Esophagus squamous epithelium (tissue), 5 donors: ENCODE measurements at places on chromosomes 6 and 20.

DNA sequence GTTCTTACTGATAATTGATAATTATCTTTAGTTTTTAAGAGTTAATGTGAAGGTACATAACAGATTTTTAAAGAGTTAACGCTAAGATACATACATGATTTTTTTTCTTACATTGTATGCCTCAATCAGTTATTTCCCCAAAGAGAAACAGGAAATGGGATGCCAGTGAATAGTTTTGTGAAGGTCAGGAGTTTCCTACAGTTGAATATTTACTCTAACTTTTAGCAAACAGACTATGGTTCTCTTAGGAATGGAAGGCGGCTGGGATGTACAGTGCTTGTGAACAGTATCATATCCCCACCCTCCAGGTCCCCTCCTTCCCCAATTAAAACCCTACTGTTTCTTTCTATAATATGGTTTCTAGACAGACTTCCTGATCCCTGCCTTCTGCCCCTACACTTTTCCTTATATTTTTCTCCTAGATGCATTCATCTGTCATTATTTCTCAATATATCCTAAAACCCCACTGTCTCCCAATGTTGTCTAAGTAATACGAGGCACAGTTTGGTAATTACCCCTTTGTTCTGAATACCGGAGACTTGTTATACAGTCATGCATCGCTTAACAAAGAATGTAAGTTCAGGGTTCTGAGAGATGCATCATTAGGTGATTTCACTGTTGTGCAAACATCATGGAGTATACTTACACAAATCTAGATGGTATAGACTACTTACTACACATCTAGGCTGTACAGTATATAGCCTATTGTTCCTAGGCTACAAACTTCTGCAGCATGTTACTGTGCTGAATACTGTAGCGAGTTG is 29.2 kb downstream of the SLC35A1 start:
- no peak for DNase-seq

GRCh38 chr6:158819977-158820622 is 932 bp upstream of the EZR start:
- DNase-seq = no peak

DNA sequence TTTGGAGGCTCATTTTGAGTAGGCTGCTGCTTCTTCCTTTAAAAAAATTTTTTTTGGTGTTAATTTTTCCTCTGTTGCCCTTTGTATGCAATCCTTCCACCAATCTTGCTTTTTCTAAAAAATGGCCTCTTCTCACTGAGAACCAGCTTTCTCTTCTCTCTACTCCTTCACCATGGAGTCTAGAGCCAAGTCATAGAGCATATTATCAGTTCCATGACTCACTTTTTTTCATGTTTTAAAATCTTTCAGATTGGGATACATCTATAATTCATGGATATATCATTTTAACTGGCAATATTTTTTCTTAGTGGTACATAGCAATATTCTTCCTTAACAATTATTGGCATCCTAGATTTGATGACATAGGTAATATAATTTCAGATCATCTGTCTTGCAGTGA is 62.7 kb downstream of the SLX4IP start:
- no peak for DNase-seq

DNA sequence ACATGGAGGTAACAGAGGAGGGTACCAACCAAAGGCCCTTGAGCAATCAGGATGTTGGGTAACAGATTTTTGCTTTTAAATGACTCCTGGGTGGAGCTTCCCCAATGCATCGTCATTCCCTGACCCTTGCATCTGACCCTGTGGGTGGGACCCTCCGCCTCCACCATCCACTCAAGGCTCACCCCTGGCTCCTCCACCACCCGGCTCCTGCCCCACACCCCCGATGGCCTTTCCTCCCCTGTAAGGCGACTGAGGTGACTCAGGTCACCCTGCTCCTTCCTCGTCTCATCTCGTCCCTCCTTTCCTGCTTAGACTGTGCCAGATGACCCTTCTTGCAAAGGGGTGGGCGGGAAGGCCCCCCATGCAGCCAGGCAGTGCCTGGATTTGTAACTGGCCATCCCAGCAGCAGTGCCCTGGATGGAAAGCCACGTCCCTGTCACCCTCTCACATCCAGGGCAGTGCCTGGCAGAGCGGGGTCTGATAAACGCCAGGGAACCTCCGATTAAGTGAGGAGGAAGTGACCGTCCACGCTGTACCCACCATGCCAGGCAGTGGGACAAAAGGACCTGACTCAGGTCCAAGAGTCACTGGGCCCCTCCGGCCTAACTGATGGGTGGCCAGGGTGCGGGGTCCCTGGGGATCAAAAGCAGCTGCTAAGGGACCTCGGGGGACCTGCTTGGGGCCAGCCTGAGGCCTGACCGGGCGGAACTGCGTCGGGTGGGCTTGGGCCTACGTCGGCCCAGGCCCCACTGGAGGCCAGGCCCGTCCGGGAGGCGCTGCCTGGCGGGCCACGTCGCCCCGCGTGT is 624 bp upstream of the NPEPL1 start:
- DNase-seq = no peak

DNA sequence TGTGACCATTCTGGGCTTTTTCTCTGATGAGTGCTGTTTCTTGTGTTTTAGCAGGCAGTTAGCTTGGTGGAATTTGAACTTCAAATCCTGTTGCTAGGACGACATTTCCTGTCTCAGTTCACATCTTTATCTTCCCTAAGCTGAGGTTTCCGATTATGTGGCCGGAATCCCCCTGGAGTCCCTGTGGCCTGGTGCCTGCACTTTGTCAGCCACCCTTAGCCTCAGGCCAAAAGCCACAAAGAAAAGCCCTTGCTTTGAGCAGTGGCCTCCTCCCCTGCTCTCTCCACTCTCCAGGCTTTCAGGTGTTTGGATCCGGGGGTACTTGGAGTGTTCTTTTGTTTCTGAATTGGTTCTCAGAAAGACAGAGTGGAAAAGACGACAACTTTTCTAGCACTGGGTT is 59.9 kb upstream of the PMEPA1 start:
- DNase-seq = no peak

DNA sequence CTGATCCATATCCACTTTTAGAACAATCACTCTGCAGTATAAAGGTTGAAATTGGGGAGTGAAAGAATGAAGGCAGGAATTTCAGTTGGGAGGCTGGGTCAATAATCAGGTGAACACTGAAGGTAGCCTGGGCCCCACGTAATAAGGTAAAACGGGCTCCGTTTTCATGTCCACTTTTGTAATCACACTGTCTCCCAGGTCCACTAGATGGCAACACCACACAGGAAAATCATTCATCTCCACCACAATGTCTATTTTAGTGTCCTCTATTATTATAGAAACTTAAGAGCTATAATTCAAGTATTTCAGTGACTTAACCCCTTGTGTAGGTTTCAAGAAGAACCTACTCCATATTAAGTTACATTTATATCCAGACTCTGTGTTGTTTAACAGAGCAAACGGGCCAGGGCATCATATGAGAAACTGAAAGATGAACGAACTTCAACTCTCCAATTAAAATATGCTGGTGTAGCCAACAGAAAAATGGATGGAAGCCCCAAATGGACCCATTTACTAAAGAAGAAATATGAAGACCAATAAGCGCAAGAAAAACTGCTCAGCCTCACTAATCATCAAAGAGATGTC is 45.9 kb upstream of the MC3R start:
- DNase-seq = no peak

- DNase-seq = no peak
Observed at GRCh38 chr6:77425216-77425615, 38.1 kb downstream of the HTR1B start.

GRCh38 chr6:21189759-21190158 is 403.8 kb upstream of the SOX4 start:
- DNase-seq = no peak

DNA sequence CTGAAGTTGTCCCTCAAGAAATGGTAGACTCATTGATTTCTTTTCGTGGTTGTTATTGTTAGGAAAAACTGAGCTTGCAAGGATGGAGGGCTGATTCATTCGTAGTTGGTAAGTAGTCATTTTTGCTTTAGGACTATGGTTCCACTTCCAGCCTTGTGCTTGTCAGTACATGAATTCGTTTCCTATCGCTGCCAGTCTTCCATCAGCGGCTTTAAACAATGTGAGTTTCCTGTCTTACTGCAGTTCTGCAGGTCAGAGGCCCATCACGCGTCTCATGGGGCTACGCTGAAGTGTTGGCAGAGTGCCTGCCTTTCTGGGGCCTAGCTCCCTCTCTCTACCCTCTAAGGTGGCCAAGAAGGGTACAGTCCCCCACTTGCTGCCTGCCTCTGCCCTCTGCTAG is 11.4 kb upstream of the MDFI start:
- DNase-seq = no peak

DNA sequence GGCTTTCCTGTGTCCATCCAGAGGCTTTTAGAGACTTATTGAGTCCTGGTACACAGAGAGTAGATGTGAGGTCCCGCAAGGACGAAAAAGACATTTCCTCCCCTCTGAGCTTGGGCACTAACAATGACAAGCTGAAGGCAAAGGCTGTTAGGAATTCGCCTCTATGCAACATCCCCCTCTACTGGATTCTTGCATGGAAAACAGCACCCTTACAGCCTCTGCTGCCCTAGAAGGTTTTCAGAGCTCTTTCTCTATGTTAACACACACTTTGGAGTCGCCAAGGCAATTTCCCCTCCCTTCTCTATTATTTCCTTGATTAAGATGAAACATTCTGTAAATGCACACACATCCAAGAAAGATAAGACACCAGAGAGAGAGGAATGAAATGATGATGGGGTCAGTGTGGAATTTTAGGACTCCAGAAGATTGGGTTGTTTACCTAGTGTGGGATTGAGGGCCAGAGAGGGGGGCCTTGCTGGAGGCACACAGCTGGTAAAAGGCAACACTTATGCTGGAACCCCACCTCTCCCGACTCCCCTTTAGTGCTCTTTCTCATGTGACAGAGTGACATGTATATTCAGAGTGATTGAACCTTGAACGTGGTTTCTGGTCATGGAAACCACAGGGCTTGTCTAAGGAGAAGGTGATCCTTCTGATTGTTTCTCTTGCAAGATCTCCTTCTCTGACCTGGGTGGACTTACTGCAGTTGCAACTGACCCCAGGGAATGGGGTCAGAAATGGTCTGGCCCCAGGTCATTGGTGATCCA is 300.7 kb downstream of the CLIC5 start:
- DNase-seq = no peak

DNA sequence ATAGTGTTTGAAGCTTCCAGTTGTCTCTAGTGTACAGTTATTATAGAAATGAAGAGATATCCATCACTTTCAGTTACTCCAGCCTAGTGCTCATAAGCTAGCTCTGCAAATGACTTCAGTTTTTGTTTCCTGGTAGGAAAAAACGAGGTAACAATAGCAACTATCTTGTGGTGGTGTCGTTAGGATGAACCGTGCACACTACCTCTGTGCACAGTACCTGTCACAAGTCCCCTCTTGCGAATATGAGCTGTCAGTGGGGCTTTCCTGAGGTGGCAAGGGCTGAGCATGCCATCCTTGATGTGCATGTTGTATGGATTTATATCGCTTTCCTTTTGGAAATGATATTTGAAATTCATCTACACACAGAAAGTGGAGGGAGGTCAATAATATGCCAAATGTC is 151.8 kb downstream of the ARID1B start:
- no peak for DNase-seq

DNA sequence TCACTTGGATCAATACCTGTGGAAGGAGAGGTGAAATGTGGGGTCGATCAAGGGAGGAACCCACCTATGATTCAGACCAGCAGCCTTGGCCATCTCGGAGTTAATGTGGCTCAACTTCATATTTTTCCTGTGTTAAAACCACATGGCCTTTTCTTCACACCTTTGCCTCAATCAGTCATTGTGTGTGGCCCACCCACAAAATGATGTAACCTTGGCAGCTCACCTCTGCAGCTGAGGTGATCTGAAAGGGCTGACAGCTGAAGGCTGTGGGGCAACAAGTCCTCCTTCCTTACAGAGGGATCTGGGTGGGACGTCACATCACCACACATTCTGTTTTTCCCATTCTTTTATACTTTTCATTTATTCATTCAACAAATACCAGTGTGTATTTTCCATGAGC is 357.1 kb upstream of the HSF2 start:
- no peak for DNase-seq

DNA sequence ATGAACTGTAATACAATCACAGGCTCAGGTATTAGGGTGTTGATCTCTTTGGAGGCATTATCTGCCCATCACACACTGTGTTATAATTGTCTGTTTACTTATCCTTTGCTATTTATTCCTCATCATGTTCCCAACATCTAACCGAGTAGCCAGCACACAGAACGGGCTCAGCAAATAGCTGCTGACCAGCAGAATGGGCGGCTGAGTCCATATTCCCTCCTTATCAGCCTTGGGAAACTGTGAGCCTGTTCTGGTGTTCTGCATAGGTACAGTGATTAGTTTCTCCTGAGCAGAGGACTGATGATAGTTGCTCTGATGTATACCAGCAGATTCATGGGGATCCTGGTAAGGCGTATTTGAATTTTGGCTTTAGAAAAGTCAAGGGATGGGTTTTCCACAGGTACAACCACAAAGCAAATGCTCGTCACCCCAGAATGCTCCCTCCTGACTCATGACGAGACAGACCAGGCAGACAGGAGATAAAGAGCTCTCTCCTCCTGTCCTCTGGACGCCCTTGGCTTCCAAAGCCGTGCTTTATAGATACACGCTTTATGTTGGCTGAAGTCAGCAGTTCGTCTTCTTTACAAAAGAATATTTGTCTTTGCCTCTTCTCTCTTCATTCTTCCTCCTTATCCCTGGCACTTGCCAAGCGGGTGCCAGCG is 166.7 kb downstream of the TTLL2 start:
- no peak for DNase-seq

DNA sequence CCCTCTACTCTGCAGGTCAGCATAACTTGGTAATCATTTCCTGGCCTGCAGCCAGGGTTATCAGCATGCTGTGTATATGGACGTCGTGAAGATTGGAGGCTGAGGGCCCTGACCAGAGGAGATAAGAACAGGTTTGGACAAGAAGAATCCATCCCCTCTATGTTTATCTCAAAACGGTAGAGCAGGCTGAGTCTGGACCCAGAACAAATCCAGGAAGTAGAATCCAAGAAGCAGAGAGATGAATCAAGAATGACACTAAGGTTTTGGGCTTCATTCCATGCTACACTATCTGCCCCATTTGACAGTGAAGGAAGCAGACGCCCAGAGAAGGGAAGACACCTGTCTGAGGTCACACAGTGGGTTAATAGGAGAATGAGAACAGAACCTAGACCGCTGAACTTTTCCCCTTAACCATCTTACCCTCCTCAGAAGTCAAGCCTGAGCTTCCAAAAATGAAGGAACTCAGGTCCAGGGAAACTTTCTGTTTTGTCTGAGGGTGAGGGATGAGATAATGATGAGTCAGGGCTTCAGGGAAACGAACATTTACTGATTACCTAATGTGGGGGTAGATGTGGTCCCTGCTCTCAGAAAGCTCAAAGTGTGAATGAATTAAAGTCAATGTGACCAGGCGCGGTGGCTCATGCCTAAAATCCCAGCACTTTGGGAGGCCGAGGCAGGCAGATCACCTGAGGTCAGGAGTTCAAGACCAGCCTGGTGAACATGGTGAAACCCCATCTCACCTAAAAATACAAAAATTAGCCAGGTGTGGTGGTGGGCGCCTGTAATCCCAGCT is 9.4 kb upstream of the COMMD7 start:
- no peak for DNase-seq

GRCh38 chr6:98974309-98974708 is 26.6 kb upstream of the FBXL4 start:
- DNase-seq = no peak

GRCh38 chr20:2865630-2866029 is 7.7 kb upstream of the PTPRA start:
- DNase-seq = no peak
